ENCODE measurements at places on chromosomes 11 and 22.

DNA sequence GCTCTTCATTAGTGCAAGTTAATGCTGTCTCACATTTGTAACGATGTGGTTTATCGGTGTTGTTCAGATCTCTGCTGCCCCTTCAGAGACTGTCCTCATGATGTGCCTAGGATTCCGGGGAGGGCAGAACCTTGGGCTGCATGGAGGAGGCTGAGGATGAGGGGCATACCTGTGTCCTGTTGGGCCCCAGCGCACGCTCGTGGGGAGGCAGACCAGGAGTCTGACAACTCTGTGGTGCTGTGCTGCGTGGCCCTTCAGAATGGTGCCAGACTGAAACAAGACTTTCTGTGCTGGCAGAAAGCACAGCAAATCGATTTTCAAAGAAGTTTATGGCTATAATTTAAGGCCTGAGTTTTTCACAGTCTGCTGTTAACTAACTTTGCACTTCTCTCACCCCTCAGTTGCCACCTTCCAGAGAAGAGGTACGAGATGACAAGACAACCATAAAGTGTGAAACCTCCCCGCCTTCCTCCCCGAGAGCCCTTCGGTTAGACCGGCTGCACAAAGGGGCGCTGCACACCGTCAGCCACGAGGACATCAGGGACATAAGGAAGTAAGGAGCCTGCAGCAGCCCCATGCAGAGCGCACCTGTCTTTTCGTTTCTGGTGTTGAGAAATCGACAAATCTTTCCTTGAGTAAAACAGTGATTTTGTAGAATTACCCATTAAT lies 44.3 kb upstream of the CTTN start:
- DNase-seq: no peak

- DNase-seq: no peak
Measured at GRCh38 chr11:35579557-35580396, 38.5 kb upstream of the FJX1 start.

GRCh38 chr11:105034813-105035620 lies at the start of gene CASP1:
Gene CASP1 (minus strand): TSS chr11:105035144. CDS start chr11:105035113, 31 bp downstream.
- no peak for DNase-seq

GRCh38 chr11:17703951-17704350 lies 15.4 kb upstream of the MYOD1 start:
- DNase-seq: no peak

- no peak for DNase-seq
Measured at GRCh38 chr11:18526130-18526520, 617 bp downstream of the TSG101 start.

DNA sequence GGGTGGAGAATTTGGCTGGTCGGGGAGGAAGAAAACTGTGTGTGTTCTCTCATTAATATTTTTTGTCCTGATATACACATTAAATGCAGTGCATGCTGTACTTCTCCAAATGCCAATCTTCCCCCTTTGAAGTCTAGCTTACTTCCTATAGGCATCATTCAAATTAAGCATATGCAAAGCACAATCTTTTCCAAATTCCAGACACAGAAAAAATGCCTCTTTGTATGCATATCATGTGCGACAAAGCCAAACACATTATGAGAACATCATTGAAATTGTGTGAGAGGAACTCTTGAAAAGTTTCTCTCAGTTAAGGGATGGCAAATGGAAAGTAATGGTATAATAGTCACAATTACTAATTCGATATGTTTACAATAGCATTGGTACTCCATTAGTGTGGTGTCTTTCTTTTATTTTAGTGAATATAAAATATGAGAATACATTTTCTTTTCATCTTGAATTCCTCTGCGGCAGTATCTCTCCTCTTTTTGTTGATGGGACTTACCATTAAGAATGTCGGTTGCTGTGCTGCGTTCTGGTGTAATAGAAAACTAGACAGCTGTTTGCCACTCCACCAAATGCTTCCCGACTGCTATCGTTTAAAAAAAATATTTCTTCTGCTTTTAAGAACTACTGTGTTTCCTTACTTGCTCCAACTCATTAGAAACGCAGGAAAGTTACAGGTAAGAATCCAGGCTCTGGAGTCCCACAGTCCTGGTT lies 19.3 kb upstream of the NRIP3 start:
- no peak for DNase-seq

- DNase-seq: no peak
Measured at GRCh38 chr11:126311401-126312291, 7.8 kb downstream of the DCPS start.

DNA sequence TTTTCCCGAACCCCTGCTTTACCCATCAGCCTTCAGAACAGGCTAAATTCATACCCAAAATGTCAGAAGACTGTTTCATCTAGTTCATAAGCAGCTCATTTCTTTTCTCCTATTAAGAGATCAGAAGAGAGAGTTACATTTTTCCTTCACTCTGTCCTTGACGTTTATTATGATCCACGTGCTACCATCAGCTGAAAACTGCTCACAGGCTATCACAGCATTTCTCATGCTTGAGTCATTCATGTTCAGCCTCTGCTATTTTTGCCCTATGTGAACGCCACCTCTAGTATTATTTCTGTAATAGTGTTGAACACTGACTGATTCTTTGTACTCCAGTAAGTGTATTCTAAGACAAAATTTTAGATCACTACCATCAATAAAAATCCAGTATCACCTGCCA lies 51.9 kb downstream of the SLC1A2 start:
- no peak for DNase-seq

DNA sequence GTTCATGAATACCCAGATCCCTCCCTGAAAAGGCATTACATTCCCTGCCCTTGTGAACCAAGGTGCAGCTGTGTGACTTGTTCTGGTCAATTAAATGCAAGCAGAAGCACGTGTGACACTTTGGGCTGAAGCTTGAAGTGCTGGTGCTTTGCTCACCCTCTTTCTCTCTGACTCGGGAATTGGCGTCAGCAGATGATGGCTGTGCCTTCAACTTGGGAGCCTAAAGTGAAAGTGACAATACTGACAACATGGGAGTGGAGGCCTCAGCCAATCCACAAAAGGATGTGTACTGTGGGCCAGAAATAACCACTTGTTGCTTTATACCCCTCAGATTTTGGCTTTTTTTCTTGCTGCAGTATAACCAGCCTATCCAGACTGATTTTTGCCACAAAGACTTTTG lies 148.3 kb upstream of the THY1 start:
- no peak for DNase-seq

GRCh38 chr22:29331658-29332300 lies 16.3 kb upstream of the RASL10A start:
- DNase-seq: no peak

DNA sequence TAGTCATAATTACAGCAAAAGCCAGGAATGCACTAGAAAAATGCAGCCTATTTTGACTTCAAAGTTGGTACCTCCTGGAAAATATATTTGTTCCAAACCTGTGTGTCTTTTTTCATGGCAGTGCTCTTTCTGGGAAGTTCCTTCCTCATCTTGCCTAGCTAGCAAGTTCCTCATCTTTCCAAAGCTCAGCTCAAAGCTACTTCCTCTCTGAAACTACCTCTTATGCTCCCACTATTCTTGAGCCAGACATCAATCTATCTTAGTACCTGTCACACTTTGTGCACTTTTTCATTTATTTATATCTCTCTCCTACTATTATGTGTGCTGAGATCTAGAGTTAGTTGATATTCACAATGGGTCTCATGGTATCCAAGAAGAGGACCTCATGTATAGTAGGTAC lies 191.6 kb upstream of the CCDC90B start:
- DNase-seq: no peak

DNA sequence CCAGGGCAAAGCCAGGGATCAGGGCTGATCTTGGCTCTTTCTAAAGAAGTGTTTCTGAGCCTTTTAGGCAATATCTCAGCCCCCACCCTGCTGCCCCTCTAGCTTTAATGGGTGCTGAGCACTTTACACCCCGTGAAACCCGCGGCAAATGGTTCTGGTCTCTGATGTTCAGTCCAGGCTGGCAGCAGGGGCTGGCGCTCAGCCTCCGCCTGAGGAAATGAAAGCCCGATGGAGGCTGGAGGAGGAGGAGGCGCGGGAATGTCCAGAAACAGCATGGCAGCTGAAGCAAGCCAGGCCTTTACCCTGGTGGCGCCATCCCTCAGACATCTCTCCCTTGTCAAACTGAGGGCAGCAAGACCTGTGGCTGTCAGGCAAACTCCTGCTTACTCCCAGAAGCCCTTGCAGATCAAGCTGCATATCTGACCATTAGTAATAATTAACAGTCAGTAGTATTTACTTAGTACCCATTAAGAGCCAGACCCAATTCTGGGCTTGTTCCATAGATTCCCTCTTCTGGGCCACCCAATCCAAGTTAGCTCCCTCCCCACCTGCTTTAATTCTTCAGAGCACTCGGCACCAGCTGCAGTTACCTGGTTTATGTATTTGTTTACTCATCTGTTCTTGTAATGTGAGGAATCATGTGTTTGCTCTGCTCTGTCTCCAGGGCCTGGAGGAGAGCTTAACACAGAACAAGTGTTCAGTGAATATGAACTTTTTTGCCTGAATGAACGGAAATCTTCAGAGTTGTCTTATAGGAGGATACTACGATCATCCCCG lies 15.0 kb upstream of the ALX4 start:
- no peak for DNase-seq

DNA sequence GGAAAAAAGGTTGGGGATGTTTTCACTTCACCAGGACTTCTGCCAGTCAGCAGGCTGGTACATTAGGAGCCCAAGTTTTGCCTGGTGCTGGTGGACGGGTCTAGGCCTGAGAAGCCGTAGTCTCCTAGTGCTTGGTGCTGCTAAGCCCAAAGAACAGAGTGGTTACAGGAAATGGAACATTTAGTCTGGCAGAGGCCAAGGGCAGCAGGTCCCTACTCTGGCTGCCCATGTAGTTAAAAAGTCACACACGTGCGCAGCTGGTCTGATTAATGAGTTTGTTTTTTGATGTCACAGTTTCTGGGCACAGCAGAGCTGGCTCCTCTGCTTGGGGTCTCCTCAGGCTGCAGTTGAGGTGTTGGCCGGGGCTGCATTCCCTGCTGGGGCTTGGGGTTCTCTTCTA lies 20.6 kb downstream of the BCR start:
- DNase-seq: no peak

GRCh38 chr11:121070951-121071845 lies 29.8 kb upstream of the TECTA start:
- no peak for DNase-seq

GRCh38 chr11:8209208-8209807 lies 40.5 kb upstream of the RIC3 start:
- no peak for DNase-seq

DNA sequence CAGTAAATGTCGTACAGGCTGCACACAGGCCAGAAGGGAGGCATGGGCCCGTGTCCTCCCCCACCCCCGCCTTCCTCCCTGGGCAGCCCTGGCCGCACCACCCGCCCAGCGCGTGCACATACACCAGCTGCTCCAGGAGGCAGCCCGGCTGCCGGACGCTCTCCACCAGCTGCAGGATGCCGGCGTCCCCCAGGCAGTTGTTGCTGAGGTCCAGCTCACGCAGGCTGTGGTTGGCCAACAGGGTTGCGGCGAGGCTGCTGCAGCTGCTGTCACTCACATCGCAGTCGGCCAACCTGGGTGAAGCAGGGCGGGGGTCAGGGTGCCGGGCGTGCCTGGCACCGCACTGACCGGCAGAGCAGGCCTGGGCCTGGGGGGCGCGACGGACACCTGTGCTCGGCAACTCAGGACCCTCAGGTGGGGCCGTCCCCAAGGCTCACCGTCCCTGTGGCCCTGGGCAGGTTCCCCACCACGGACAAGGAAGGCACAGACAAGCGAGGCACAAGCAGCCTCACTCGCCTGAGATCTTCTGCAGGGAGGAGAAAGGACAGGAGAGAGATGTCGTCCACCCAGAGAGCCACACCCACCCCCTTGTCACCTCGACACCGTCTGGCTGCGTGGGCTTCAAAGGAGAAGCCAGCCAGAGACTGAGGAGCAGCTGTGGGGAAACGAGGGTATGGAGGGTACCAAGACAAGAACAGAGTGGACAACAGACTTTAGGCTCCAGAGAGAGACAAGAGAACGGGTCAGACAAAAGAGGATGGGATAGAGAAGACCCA lies 12.1 kb downstream of the RNH1 start:
- DNase-seq: no peak

DNA sequence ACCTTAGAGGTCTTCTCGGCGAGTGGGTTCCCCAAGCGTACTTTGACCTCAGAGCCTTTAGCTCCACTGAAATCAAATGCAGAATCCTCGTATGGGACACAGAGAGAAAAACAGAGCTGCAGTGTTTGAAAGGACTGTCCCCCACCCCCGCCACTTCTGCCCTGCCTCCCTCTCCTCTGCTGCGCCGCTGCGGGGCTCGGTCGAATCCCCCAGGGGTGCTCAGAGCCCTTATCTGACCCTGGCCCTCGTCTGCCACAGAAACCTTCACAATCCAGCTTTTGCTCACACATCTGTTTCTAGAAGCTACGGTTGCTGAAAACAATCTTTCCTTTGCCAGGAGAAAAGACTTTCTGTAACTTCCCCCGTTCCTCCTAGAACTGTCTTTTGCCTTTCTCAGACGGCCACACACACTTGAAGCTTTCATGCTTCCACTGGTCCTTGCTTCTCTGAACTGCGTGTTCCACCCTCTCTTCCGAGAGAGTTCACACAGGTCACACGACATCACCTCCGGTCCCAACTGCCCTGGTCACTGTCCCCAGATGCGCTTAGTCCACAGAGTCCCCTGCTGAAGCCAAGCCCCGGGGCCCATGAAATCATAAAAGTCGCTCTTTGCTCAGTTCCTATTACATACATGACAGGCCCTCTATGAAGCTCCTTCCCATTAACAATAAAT lies 3.7 kb downstream of the SMIM35 start:
- no peak for DNase-seq

DNA sequence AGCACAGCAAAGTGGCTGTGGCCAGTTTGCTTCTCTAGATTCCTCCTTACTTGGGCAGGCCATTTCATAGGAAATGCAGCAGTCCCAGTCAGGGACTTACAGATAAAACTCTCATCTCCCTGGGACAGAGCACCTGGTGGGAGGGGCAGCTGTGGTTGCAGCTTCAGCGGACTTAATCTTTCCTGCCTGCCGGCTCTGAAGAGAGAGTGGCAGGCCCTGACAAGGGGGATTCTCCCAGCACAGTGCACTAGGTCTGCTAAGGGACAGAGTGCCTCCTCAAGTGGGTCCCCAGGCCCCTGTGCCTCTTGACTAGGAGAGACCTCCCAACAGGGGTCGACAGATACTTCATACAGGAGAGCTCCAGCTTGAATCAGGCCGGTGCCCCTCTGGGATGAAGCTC lies 1649.1 kb downstream of the LRRC4C start:
- DNase-seq: no peak

DNA sequence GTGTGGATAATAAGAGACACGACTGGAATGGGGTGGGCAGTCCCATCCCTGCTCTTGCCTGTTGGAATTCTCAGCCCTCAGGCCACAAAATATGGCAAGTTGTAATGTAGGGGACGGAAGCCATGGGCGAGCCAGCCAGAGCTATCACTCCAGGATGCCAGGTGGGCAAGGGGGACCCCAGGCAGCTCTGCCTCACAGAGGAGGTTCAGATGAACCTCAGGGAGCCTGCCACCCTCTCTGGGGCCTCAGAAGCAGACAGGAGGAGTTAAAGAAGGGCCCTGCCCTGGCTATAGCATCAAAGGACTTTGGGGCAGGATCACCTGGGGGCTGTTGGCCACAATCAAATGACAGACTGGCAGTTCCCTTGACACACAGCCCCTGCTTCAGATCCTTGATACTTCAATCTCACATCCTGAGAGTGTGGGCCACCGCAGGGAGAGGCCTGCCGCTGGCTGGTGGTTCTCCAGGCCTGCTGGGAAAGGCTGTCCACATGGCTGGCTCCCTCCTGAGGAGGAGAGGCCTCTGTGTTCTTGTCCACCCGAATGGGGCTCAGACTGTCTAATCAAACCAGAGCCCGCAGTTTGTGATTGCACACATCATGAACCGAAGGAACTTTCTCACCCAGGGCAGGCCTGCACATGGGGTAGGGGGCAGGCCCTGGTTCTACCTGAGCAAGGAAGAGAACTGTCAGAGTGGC lies 31.4 kb downstream of the IGLL1 start:
- DNase-seq: no peak

Measured in activated CD8-positive, alpha-beta memory T cell treated with anti-CD3 and anti-CD28 coated beads for 4 hours (primary cell).